ENCODE measurements at places on chromosomes 5 and 9.

DNA sequence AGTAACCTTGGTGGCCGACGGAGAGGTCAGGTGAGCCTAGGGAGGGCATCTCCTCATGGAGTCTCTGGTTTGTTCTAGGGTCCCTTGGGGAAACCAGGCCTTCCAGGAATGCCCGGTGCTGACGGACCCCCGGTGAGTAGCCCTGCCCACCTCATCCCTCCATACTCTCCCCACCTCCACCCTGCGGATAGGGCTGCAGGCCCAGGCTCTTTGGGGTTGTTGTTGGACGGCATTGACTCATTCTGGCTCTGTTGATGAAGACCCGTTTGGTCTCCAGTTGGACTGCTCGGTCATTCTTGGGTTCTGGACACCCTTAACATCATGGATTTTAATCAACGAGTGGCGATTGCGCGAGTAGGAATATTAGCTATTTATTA, 112.3 kb upstream of the FCN2 start:
- no peak for DNase-seq

GRCh38 chr9:33117796-33118195, 41.3 kb upstream of the SMU1 start:
- DNase-seq = no peak

DNA sequence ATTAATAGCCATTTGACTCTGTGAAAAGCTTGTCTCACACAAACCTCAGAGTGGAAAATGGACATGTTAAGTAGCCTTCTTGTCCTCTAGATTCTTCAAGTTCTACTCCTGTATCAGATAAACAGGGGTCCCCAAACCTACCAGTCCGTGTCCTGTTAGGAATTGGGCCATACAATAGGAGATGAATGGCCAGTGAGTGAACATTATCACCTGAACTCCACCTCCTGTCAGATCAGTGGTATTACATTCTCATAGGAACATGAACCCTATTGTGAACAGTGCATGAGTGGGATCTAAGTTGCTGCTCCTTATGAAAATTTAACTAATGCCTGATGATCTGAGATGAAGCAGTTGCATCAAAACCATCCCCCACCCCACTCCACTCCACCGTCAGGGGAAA, 136.3 kb downstream of the TMEM232 start:
- DNase-seq = no peak

DNA sequence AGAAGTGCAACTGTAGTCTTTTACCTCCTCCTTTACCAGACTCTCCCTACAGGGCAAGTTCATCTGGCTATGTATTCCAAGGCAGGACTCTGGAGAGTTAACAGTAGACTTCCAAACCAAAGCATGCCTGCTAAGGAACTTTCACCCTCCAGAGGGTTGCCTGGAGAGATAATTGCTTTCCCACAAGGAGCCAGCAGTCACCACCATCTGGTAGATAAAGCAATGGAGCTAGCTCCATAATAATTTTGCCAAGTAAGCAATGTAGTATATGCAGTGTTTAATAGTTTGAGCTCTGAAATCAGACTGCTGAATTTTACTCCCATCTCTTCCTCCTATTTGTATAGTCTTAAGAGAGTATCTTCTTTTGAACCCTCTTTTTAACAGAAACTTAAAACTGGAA, 566.8 kb upstream of the PTGER4 start:
- DNase-seq = no peak

DNA sequence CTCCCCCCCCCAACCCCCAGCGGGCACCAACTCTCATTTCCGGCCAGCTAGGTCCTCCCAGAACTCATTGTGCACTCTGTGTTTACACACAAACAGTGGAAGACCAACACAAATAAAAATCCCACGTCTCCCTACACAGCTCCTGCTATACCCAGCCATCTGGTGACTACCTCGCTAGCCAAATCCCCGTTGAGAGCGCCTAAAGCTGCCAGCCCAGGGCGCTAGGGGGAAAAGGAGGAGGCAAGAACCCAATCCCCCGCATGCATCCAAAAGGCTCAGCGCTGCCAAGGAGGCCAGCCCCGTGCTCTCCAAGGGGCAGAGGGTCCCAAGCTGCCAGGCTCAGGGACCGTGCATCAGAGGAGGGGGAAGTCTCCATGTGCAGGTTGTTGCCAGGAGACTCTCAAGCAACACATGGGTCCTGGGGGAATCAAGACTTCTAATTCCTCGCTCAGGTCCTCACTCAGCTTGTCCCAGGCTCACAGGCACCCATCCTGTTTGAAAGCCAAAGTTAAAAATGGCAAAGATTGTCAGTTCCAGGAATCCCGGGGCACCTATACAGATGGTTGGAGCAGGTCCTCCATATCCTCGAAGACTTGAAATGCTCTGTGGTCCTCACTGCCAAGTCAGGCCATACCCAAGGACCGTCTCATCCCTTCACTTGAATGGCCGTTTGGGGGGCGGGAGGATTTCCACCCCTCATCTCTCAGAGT, 2.7 kb downstream of the ASTN2 start:
- DNase-seq = no peak

- DNase-seq = no peak
These were observed 78.9 kb upstream of the ADRB2 start for GRCh38 chr5:148747536-148747906.

DNA sequence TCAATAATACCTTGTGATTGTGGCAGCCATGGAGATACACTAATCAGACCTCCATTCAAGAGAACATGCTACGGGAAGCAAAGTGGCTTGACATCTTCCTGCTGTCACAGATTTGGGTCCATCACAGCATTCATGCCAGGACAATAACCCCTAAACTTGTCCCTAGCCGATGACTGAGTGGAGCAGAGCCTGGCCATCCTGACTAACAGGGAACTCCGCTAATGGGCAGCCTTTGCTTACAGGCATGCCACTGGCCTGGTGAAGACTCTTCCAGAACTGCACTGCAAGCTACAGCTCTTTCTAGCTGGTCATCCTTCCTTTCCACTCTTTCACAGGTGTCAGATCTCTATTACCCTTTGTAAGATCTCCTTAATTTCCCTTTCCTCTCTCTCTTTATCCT, 16.0 kb downstream of the FAM174A start:
- DNase-seq = no peak

GRCh38 chr9:69474821-69475220, 149.8 kb downstream of the ENTREP1 start:
- DNase-seq = no peak

DNA sequence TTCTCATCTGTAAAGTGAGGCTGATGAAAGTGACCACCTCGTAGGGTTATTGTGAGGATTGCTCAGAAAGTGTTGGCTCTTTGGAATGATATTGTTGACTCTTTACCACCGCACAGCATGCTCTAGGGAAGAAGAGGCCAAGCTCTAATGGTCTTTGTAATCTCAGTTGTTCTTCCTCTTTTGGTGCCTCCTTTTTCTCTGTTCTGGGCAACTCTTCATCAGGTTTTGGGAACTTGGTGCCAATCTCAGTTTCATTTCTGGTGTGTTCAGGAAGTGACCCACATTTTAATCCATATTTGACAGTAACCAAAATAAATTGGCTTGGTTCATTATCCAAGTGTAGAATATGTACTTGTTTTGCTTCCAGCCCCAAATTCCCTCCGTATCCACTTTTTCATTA, 25.1 kb downstream of the ARHGAP26 start:
- no peak for DNase-seq

- no peak for DNase-seq
These were observed 397.6 kb downstream of the SPOCK1 start for GRCh38 chr5:137101544-137101943.

DNA sequence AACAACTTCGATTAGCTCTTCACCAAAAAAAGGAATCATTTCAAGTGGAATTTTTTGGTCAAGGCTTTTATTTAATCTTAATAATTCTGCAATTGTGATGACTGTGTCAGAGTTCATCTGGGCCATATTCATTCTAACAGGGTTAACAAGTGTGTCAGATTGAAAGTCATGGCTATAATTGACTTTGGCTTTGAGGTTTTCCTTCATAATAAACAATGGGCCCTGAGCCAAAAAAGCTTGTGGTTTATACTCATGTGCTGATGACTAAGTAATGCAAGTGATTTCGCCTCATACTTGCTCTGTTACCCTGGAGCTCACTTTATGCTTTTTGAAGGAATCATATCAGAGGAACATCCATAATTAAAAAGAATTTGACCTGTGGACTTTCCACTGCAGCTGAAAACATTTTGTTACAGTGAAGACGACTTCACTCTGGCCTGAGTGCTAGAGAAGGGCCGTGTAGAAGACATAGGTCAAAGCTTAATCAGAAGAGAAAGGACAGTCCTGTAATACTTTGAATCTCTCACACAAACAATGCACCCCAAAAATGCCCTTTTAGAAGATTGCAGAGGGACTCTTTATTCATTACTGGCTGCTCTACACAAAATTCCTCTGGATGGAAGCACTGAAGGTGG, 101.7 kb downstream of the GDNF start:
- DNase-seq = no peak

GRCh38 chr9:19725970-19726369, 62.9 kb downstream of the SLC24A2 start:
- DNase-seq = no peak

DNA sequence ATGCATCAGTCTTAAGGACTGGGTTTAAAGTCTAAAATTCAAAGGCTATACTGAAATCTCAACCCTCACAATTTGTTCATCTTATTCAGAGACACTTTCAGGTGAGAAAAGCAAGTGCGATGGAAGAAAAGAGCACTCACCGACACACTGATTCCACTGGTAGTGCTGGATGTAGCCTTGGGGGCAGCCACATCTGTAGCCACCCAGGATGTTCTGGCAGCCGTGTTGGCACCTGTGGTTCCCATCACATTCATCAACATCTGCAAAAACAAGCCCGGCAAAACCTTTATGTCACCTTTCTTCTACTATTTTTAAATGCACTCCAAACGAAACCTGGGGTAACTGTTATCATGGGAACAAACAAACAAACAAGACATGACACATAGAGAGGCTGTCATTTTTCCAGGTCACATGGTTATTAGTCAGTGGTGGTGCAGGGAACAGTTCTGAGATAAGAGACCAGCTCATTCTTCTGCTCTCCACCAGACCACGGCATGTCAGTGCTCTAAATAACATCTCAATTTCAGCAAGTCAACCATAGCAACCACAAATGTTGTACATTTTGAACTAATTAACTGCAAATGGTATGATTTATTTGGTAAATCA, 188.4 kb downstream of the SLC12A2 start:
- DNase-seq = no peak

GRCh38 chr5:83556190-83556589, 84.6 kb downstream of the VCAN start:
- DNase-seq = no peak

DNA sequence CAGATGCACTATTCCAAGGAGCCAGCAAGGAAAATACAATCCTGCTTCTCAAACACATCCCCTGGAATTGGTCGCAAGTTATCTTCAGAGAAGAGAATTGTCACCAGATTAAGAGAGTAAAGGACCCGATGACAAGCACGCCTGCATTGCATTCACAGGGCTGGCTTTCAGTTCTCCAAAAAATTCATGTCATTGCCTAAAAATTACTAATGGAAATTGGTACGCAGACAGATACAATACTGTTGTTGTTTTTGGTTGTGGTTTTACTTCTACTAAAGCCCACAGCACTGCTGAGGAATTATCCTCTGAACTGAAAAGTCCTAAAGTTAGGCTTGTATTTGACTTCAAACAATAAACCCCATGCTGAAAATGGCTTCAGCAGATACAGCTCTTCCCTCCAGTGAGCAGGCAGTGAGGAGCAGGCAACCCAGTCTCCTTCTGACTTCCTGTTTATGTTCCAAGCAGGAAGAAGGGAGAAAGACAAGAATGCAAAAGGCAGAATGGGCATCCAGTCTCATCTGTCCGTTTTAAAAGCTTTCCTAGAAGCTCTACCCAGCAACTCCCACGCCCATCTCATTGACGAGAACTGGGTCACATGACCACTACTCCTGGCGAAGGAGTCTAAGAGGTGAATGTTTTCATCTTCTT, 80.6 kb upstream of the ZNF366 start:
- DNase-seq = no peak

- no peak for DNase-seq
These were observed 80.5 kb upstream of the HSPA9 start for GRCh38 chr5:138655530-138656190.

DNA sequence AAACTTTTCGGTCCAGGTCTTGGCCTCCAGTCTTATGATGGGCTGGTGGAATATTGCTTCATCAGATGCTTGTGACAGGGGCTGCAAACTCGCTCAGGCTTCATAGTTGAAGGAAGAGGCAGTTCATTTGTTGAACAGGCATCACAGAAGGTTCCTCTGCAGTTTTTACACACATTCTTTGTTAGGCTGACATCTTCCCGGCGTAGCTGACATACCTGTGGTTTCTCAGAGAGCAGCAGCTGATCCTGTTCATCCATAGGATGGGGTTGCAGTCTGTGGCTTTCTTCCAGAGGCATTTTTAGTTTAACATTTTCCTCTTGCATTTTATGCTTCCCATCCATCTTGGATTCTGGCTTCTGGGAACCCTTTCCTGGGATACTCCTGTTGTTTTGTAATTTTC, 1255.2 kb downstream of the EFNA5 start:
- DNase-seq = no peak

- DNase-seq = no peak
These were observed 143.0 kb downstream of the CAVIN4 start for GRCh38 chr9:100720922-100721321.

DNA sequence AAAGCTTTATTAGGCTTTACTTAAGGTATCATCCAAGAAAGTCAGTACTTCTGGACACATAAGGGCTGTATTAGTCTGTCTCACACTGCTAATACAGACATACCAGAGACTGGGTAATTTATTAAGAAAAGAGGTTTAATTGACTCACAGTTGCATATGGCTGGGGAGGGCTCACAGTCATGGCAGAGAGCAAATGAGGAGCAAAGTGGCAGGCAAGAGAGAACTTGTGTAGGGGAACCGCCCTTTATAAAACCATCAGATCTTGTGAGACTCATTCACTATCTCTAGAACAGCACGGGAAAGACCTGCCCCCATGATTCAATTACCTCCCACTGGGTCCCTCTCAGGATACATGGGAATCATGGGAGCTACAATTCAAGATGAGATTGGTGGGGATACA, 49.2 kb upstream of the SLC44A1 start:
- no peak for DNase-seq

DNA sequence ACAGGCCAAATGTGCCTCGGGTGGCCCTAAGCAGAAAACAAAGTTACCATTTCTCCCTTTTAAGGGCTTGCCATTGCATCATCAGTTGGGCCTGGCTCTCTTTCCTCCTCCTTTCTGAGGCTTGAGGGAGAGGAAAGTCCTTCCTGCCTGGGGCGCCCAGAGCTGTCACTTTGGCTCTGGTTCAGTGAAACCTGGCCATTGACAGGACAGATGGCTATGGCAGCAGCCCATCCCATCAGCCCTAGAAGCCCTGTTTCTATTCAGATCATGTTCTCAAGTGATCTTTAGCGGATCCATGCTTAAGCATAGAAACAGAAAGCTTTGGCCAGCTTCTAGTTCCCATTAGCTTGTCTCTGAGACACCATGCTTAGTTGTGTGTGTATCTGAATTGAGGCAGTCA, 293.4 kb downstream of the YTHDC2 start:
- DNase-seq = peak; percentile 4

DNA sequence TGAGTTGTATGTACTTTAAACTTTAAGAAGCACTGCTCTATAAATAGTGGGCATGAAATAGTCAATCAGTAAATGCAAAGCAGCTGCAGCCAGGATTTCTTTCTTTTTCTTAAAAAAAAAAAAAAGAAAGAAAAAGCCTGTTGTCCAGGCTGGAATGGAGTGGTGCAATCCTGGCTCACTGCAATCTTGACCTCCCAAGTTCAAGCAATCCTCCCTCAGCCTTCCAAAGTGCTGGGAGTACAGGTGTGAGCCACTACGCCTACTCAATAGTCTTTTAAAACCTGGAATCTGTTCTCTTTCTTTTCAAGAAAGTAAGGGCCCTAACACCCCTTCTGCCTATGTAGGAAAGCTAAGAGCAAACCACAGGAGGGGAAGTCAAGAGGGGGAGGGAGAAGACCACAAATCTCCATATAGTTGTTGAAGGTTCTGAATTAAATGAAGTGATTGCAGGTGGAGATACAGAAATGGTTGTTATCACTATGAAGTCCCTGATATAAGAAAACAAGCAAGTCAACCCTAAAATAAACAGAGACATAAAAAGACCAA, 20.6 kb upstream of the TPD52L3 start:
- DNase-seq = no peak

Measured in right lung (tissue), 10 donors.